Motor neuron (in vitro differentiated cells): ENCODE measurements at places on chromosomes 1 and 21.

- ATAC-seq: no peak
Observed at GRCh38 chr1:153540394-153541361, at the start of gene S100A5. TSS of gene S100A5 (minus strand) at chr1:153540934. CDS start at chr1:153540191, 743 bp downstream.

DNA sequence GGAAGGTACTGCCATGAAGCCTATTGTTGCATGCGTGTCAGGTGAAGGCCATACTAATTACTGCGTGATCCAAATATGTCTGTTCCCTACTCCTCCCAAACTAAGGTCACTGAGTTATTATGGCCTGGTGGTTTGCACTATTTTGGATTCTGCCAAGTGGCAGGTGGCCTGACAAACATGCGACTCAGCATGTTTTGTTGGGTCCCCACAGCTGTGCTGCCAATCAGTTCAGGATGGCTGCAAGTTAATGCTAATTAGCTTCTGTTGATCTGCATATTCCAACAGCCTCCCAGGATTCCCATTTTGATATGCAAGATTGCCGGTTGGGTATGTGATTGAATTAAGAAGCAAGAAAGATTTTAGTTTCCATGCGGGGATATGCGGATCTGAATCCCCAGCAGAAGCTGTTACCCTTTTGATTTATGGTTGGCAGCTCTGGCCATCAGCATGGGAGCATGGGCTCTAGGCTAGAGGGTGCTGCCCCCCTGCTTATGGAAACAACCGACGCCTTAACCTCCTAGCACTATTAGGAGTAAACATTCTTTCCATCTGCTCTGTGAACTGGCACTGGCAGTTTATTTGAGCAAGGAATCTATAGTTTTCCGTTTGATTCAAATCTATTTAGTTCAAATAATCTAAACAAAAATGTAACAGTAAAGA lies 429.8 kb upstream of the C1orf87 start:
- peak; percentile 85 for ATAC-seq

GRCh38 chr1:111274653-111275052 lies 16.0 kb upstream of the CHIA start:
- ATAC-seq: peak; percentile 45

DNA sequence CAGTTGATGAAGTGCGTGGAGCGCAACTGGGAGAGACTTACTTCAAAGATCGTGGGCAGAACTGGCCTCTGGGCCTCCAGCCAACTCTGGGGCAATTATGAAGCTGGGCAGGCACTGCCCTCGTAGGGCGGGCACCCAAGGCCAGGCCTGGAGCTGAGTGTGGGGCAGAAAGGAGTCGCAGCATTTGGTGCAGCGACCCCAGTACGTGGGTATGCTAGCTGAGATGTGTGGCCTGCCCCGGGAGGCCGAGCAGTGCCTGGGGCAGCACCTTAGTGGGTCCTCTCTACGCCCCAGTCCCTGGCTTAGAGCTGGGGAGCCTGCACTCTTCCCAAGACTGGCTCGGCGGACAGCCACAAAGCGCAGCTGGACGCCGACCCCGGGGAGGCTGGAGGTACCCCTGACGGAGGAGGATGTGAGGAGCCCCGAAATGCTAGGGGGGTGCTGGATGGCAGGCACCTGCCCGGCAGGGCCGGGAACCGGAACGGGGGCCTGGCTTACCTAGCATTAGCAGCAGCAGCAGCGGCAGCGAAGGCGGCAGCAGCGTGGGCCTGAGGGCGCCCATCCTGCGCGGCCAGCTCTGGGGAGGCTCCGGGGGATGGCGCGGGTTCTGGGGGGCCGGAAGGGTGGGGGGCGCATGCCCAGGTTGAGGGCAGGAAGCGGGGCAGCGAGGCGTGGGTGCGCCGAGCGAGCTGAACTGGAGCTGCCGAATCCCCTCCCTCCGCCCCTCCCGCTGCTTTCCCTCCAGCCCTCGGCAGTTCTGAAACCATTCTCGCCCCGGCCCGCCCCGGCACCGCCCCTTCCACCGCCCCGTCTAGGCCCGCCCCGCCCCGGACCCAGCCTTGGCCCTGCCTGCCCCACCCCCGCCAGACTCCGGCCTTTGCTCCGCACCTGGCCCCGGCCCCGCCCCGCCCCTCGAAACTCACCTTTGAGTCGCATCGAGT lies at the start of gene IGSF8:
TSS of gene IGSF8 (minus strand) at position 709 of the 941 bp plus-strand sequence. CDS start at position 562, 147 bp downstream.
- peak; percentile 27 for ATAC-seq

GRCh38 chr1:226355669-226356551 lies 46.9 kb upstream of the LIN9 start:
- peak; percentile 72 for ATAC-seq

DNA sequence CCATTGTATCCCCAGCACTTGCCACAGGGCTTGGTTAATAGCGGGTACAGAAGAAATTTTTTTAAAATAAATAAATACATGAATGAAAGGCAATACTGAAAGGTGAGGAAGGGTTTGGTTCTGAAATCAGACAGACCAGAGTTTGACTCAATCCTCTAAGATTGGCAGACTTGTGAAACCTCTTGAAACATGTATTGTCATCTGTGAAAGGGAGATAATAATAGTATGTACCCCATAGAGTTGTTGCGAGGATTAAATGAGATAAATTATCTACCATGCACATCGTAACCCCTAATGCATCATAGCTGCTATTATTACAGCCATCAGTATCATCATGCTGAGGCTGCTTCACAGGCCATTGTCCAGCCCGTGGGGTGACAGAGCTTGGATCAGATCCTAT lies 41.4 kb downstream of the S1PR1 start:
- no peak for ATAC-seq

DNA sequence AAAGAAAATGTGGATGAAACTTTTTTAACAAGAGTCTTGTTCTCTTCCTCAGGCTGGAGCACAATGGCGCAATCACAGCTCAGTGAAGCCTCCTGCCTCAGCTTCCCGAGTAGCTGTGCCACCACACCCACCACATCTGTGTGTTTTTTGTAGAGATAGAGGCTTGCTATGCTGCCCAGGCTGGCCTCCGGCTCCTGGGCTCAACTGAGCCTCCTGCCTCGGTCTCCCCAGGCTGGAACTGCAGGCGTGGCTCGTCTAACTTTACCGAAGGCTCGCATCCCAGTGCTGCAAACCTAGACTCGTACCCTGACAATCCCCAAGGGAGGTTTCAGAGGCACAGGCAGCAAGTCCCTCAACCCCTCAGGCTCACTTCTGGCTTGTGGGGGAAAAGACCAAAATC lies 14.5 kb downstream of the SSU72 start:
- ATAC-seq: no peak

DNA sequence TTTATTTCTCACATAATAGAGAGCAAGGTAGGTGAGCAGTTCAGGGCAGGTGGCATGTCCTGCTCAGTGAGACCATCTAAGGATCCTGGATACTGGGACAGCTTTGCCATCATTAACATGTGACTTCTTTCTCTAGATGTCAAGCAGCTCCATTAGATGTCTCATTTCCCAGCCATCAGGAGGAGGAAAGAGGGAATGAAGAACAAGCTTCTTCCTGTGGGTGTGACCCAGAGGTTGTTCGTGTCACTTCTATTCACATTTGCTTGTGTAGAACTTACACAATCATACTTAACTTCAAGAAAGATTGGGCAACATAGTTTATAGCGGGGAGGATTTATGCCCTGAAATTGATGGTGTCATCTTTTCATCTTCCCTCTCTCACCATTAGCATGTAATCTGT lies 169.2 kb upstream of the B3GALT2 start:
- no peak for ATAC-seq

DNA sequence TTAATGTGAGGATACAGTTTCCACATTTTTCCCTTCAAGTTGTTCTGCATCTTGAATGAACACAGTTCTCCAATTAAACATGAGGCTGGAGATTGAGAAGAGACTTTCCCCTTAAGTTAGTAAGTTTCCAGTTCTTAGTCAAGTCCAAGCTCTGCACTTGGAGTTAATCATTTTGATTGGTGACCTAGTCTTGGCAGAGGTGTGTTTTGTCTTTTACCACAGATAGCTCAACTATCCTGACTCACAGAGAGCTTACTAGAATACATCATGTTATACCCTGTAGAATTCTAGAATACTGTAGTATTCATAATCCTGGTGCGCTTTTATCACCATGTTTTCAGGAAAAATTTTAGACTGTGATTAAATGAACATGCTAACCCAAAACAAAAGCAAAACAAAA lies 129.2 kb downstream of the CYYR1 start:
- no peak for ATAC-seq

GRCh38 chr1:32127409-32128198 lies 19.7 kb downstream of the KPNA6 start:
- no peak for ATAC-seq

DNA sequence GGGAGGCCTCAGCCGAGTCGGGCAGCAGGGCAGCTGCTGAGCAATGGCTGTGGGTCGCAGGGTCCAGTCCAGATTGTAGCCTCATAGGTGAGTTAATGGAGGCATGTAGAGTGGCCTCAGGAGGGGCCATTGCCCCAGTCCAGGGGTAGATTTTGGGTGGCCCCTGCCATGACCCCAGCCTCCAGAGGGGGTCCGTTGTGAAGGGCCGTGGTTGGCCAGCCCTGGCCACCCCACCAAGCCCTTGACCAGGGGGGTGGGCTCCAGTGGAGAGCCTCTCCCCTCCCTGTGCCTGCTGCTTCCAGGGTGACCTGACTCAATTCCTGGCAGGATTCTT lies 26.1 kb downstream of the TRPM2 start:
- no peak for ATAC-seq

DNA sequence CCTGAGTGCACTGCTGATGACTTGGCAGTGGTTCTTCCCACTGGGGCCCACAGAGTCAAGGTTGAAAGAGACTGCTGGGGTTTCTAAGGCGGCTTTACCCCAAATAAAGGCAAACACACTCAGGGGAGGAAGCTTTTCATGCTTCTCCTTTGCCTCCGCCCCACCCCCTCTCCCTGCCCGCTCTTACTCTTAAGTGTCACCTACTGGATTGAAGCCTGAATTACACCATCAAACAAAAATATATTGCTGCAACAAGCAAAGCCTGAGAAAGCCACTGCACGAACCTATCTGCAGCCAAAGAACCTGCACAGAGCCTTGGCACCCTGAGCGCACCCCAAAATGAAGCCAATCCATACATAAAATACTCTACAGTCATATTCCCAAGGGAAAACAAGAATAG lies 63.1 kb downstream of the PTGFR start:
- ATAC-seq: no peak

- no peak for ATAC-seq
Observed at GRCh38 chr1:149934356-149934755, 2.3 kb downstream of the MTMR11 start.

GRCh38 chr1:116574581-116575291 lies 3.9 kb upstream of the CD58 start:
- ATAC-seq: no peak

DNA sequence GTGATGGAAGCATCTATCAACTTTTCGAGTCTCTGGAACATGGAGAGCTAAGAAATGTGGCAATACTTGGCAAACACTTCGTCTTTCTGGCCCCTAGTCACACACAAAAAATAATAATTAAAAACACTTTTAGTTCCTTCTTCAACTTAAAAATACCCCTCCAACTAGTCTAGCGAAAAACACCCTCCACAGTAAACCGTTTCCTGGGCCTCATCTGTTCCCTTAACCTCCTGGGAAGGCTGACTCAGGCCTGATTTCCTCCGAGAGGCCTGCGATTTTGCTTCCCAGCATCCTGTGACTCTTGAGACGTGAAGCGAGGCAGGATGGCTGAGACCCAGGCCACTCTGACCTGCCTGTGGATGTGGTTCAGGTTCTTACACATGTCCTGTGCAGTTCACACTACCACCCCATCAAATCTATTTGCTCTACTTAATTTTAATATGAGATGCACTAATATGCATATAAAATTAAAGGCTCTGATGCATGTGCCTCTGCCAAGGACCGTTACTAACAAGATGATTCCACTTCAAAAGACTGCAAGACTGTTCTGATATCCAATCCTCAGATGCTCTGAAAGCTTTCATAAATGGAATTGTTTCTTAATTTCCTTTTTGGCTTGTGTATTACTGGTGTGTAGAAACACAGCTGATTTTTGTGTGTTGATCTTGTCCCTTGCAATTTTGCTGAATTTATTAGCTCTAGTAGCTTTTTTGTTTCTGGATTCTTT lies 3.5 kb downstream of the NAV1 start:
- no peak for ATAC-seq

DNA sequence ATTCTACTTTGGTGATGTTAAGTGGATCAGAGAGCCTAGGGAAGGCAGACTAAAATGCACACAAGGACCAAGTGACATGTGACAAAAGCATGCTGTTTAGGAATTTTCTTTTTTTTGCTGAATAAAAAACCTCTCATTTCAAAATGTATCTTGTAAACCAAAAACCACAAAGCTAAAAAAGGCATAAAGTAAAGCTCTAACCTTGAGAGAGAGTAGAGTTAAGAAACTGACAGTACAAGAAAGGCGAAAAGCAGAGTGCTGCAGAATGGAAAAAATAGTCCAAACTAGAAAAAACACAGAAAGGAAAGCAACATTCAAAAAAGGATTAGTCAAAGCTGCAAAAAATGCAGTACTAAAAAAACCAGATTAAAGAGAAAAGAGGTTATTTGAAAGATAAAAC lies 76.5 kb downstream of the EPS15 start:
- no peak for ATAC-seq

DNA sequence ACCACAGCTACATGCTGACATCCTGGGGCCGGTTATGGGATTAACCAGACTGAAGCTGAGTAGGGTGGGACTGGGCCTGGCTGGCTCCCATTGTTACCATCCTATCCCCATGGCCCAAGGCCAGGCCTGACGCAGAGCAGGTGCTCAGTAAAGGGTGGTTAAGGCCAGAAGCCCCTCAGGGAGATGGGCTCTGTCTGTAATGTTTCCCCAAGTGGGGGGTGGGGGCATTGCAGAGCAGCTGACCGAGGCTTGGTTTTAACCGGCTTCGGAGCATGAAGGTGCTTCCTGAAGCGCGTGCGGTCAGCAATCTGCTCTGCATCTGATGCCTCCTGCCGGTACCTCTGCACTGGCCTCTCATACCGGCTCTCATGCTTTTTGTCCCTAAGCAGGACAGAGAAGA lies 83.4 kb upstream of the ACTL8 start:
- ATAC-seq: peak; percentile 9

DNA sequence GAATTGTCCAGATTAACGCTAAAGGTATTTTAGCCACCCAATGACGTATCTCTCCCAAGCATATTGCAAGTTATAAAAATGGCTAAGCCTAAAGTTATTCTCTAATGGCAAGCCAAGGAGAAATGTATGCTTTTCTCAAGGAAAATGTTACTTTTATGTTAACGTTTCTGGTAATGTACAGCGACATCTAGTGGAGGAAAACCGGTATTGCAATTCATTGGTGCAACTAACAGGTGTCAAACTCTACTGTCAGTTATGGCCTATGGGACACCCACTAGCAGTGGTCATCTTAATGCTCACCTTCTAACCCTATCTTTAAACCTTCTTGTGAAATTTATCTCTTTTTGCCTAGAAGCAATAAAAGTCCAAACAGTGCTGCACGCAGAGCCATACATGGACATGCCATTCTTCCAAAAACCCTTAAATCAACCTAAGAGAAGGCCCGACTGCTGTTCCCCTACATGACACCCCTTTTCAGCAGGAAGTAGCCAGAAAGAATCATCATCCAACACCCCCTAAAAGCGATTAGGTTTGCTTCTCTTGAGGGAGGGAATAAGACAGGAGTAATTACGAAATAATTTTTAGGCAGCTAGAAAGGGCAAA lies 68.7 kb upstream of the LRIF1 start:
- no peak for ATAC-seq
